DMS 273 treated with DMSO at 0.1 percent for 48 hours (cell line): ENCODE measurements at places on chromosomes 4 and X.

DNA sequence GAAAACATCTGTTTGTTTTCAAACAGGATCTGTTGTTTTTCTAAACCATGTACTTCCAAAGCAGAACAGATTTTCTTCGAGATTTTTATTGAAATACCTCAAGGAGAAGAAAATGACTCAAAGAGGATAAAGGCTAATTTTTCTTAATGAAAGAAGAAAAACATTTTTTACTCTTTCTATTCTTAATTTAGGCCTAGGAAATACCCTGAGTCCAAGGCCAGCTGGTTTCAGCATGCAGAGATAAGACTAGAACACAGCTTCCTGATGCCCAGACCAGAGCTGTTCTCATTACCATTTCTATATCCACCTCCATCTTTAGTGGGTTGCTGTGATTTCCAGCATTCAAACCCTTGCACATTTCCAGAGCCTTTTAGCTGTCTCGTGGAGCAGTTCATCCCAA lies 18.3 kb downstream of the GAB1 start:
- no peak for DNase-seq

- no peak for DNase-seq
These were observed 123.3 kb downstream of the KDM6A start for GRCh38 chrX:44996277-44996676.

DNA sequence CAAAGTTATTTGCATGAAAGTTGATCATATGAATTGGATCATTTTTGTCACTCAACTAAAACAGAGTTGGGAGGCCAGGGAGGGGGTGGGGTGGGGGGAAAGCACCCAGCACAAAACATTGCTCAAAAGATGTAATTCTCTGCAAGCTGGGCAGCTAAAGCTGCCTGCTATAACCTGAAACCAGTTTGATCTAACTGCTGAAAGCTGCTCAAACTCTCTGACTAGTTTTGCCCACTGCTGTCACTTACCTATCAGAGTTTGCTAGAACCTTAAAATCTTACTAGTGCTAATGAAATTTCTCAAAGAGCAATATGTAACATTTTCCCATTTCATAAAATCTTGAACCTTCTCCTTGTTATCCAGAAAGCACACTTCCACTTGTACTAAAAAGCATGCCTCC lies 10.4 kb downstream of the CXCL8 start:
- DNase-seq, result no peak

DNA sequence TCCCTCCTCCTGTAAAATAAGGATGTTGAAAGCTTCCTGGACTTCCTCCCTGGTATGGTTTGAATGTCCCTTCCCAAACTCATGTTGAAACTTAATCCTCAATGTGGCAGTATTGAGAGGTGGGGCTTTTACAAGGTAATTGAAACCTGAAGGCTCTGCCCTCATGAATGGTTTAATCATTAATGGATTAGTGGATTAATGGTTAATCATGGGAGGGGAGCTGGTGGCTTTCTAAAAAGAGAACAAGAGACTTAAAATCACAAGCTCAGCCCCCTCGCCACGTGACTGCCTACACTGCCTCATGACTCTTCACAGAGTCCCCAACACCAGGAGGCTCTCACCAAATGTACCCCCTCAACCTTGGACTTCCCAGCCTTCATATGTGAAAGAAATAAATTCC lies 124.6 kb upstream of the ANXA3 start:
- no peak for DNase-seq

- DNase-seq, result no peak
These were observed 47.1 kb upstream of the HPGDS start for GRCh38 chr4:94389595-94390267.

- DNase-seq, result no peak
These were observed 27.7 kb downstream of the UTP14A start for GRCh38 chrX:129933700-129934099.

GRCh38 chr4:56160636-56161035 lies 211.9 kb downstream of the CEP135 start:
- no peak for DNase-seq

- DNase-seq, result no peak
These were observed 102.3 kb downstream of the ADRA2C start for GRCh38 chr4:3868211-3869173.

DNA sequence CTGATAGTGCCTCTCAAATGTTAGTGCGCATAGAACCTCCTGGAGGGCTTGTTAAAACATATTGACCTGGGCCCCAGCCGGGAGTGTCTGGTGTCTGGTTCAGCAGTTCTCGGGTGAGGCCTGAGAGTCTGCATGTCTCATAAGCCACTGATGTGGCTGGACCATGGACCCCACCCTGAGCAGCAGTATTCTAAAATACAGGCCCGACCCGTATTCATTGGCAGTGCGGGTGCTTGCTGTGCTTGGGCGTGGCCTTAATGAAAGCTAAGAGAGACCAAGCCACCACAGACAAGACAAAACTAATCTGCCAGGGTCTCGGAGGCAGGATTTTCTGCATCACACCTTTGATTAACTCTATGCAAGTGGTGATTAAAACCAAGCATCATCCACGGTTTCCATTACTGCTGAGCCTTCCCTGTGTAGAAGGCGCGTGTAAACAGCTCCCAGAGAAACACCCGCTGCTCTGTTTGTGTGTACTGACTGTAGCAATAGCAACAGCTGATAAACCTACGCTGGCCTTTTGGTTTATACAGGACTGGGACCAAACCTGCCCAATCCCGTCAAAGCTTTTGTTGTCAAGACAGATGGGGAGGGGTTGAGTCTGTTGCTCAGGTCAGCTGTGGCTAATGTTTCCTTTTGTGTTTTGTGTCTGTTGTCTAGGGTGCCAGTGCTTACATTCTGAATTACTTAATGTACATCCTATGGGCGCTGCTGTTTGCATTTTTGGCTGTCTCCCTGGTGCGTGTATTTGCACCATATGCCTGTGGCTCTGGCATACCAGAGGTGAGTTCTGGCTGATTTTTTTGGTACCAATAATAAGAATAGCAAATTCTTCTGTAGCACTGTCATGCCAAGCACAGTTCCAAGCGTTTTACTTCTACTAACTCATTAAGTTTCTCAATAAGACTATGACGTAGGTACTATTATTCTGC lies 40.8 kb downstream of the CLCN4 start:
- no peak for DNase-seq

- DNase-seq, result no peak
These were observed 51.1 kb upstream of the PPP2R3B start for GRCh38 chrX:437661-438390.

DNA sequence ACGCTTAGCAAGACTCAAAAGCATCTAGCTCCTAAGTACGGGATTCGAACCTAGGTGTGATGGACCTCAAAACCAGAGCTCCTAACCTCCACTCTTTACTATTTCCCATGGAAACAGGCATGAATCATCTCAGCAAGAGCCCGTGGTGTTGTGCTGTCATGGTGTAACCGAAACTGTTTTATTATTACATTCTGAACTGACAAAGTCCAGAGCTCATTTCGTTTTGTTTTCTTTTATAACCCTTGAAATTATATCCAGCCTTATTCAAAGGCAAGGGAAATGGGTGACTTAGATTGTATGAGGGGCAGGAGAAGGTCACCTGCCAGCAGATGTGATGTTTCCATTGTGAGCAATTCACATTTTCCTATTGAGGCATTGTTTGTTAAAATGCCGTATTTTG lies 301.1 kb downstream of the FRMPD4 start:
- DNase-seq, result no peak

DNA sequence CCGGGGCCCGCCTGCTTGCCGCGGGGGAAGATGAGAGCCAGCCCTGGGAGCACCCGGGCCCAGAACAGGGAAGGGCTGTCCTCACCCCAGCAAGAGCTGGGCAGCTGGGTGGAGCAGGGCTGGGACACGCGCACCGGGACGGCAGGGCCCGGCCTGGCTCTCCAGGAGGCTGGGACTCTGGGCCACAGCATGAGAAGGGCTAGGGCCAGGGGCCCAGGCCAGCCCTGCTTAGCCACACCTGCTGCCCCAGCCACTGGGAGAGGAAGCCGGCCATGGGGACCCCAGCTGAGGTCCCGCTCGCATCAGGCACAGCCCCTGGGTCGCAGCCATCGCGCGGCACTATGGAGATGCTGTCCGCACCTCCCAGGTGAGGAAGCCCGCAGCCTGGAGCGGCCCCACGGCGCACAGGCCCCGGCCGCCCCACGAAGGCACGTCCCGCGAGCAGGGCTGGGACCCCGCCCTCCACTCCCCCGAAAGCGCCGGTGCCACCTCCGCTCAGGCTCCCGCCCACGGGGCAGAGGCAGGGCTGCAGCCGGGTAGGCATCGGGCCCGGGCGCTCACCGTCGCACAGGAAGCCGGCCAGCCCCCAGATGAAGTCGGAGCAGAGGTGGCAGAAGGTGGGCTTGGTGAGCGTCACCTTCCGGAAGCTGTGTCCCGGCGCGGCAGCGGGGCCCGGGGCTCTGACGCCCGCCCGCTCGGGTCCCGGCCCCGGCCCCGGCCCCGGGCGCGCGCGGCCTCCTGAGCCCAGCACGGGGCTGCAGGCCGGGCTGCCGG lies 531 bp downstream of the DGKQ start:
- no peak for DNase-seq

DNA sequence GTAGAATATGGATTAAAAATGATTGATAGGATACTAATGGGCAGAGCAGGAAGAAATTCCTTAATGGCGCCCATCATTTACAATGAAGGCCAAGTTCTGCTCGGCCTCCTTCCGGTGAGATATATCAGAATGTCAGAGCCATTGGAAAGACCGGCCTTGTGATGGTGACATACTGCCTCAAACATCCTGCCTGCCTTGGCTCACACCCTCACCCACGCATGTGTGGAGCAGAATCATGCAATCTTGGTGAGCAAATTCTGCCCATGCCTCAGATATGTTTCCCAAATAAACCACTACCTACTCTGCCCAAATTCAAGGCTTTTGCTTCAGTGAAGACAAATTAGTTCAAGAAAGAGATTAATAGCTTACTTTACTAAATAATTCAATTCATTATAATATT lies 163.3 kb downstream of the MID1 start:
- DNase-seq, result no peak

DNA sequence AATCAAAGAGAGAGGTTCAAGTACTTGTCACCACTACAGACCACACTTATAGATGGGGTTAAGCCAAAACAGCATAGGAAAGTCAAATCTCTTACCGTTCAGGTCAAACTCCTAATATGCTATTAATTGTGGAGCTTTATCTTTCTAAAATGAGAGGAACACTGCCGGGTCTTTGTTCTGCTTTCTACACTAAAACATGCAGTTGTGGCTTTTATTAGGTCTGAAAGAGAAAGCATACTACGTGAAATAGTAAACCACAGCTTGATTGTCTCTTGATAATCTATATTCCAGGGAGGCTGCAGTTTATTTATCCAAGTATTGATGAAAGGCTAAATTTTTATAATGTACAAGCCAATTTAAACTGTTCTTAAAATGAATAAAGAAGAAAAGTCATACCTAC lies 12.3 kb upstream of the INPP4B start:
- DNase-seq, result no peak

GRCh38 chr4:17721496-17722355 lies 59.7 kb downstream of the FAM184B start:
- DNase-seq, result no peak

DNA sequence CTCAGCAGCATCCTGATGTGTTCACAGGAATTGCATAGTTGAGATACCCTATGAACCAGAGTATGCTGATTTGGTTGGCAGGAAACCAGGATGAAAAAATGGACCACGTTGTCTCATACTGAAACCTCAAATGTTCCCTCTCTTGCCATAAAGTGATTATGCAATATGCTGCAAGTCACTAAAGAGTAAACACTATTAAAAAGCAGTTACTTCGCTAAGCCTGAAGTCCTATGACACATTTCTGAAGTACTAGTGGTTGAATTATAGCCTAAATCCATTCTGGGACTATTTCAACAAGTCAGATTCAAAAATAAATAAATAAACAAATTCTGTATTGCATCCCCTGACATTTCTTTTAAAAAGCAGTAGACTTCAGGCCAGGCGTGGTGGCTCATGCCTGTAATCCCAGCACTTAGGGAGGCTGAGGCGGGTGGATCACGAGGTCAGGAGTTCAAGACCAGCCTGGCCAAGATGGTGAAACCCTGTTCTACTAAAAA lies 106.0 kb upstream of the NAP1L5 start:
- no peak for DNase-seq

- no peak for DNase-seq
These were observed 129.0 kb upstream of the RASGEF1B start for GRCh38 chr4:81600520-81601357.

GRCh38 chrX:17859609-17860178 lies 1.4 kb downstream of the RAI2 start:
- no peak for DNase-seq

DNA sequence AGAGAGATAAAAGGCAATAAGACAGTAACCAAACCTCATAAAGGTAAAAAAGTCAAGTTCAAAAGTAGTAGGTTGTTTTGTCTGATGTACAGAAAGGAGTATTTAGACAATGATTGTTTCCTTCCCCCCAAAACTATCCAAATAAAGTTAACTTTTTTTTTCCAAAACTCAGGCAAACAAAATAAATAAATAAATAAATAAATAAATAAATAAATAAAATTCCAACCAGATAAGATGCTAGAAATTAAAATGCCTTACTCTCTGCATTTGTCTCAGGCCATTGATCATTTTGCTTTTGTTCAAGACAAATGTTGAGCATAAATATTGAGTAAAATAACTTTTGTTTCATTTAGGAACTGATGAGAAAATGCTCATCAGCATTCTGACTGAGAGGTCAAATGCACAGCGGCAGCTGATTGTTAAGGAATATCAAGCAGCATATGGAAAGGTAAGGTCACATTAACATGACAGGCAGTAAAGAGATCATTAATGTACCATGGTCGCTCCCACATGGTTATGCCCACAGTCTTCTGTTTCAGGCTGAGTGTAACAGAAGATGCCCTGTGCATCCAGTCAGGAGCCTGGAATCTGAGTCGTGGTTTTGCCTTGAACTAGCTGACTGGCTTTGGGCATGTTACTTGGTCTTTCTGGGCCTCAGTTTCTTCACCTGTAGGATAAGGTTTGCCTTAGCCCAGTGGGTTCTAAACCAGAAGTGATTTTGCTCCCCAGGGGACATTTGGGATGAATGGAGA lies 27.3 kb downstream of the ANXA3 start:
- DNase-seq, result no peak

- no peak for DNase-seq
These were observed 55.5 kb upstream of the ADGRG2 start for GRCh38 chrX:19177721-19178120.

DNA sequence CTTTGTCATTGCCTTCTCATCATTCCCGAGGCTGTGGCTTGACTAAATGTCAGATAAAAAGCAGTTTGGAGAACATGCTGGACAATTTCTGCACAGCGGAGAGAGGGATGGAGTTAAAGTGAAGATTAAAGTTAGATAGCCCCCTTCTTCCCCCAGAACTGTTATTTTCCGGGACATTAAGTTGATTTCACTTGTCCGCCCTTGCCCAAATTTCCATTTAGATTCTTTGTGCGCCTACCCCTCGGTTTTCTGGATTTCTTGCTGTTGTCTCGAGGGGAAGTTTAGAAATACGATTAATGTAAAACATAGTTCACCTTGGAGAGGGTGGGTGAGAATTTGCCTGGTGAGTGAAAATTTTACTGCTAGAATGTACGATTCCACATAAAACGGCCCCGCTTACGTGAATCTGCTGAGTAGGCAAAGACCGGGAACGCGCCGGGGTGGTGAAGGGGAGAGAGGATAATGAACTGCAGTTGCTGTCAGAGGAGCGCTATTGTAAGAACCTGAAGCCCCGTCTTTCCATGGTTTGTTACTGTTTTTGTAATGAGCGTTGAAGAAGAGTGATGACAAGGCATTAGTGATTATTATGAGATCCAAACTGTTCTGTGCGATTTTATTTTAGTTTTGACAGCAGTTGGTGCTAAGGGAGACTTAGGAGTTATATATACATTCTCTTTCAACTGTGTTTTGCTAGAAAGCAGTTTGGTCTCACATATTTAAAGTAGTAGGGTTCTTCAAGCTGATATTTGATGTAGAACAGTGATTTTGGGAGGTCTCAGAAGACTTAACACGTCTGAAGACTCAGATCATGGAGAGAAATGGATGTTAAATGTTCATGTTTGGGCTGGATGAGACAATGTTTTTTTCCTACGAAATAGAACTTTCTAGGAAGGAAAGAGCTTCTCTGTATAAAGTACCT lies 73.0 kb downstream of the AFF1 start:
- DNase-seq, result no peak
